ENCODE measurements at places on chromosomes 5 and 9. TPM values are rescaled to one million over a fixed set of nuclear protein-coding genes. Genes with fewer than 3 reads are reported as not detected.

DNA sequence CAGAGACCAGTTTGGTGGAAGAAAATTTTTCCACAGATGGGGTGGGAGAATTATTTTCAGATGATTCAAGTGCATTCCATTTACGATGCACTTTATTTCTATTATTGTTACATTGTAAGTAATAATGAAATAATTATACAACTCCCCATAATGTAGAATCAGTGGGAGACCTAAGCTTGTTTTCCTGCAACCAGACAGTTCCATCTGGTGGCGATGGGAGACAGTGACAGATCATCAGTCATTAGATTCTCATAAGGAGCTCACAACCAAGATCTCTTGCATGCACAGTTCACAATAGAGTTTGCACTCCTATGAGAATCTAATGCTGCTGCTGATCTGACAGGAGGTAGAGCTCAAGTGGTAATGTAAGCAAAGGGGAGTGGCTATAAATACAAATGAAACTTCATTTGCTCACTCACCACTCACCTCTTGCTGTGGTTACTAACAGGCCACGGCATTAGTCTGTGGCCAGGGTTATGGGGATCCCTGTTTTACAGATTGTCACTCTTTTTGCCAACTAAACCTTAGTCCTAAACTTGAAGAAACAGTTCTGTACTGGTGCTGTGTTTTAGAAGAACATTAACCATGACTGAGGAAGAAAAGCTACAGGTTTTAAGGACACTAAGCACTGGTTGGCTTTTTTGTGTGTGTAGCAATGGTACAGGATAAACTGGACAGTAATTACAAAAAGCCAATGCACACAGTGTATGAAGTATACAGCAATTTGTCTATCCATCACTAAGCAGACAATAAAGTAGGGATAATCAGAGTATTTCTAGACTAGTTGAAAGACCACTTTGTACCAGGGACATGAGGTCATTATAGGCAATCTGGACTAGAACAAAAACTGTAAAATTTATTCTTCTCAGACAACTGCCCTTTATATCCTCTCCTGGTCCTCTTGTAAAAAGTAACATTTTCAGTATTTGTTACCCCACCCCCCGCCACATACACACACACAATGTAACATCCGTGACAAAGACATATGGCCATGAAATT, 9.9 kb downstream of the TMEM232 start:
- DNase-seq = no peak

Gene GPRIN1
- total RNA-seq = 3.9 TPM

Gene NR6A1
- 63.8 TPM for total RNA-seq

DNA sequence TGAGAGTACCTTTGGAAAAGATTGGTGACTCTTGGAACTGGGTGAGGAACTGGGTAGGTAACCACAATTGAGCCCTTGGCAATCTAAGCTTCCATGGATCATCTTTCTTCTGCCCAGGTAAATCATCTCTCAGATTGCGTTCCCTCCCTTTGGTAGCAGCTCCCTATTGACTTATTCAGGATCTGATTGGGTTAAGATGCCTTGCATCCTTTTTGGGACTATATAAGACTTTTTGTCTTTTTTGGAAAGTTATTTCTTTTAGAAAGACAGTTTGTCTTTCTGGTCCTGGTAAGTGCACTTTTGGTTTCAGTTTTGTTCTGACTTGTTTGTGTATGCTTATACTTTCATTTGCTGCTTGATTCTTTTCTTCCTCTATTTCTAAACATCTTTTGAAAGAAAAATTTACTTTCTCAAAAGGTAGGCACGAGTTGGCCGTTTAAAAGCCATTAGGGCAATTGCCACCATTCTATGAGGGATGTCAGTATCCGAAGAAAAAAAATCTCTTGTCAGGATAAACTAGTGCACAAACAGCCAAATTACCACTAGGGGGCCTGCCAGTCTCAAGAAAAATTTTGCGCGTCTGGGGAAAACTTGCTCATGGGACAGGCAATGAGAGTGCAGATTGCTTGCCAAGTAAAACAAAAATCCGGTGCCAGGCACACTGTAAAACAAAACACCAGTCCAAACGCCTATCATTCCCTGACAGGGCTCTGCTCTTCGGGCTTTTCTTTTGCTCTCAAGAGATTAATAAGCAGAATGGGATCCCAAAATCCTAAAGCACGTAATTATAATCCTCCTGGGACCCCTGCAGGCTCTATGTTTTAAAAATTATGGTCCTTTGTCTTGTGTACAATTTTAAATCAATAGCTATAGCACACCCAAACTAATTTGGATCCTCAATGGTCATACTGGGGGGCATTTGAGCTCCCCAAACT, 12.8 kb downstream of the OR1J1 start:
- DNase-seq = peak; percentile 67

Gene RFX3
- 18.5 TPM for total RNA-seq

GRCh38 chr5:139040081-139040480, 158.1 kb downstream of the SIL1 start:
- no peak for DNase-seq

GRCh38 chr5:111656580-111656979, 100.4 kb downstream of the NREP start:
- no peak for DNase-seq

GRCh38 chr9:128548876-128549275, 3.5 kb upstream of the SPTAN1 start:
- DNase-seq = no peak

Gene C9
- not detected for total RNA-seq

Gene SLC34A3
- total RNA-seq = not detected

DNA sequence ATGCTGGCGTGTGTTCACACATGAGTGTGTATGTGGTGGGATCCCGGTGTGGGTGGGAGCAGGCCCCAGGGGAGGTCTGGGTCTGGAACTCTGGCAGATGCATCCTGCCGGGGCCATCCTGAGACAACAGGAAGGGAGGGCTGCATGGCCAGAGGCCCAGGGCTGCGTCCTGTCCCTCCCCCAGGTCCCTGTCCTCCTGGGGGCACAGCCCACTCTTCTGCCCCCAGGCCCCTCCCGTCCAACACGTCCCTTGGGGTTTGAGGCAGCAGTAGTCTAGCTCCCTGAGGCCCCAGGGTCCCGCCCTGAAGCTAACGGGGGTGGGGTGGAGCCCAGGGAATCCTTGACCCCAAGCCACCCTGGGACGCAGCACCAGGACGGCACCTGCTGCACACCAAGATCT, 16.6 kb downstream of the FLT4 start:
- DNase-seq = no peak

DNA sequence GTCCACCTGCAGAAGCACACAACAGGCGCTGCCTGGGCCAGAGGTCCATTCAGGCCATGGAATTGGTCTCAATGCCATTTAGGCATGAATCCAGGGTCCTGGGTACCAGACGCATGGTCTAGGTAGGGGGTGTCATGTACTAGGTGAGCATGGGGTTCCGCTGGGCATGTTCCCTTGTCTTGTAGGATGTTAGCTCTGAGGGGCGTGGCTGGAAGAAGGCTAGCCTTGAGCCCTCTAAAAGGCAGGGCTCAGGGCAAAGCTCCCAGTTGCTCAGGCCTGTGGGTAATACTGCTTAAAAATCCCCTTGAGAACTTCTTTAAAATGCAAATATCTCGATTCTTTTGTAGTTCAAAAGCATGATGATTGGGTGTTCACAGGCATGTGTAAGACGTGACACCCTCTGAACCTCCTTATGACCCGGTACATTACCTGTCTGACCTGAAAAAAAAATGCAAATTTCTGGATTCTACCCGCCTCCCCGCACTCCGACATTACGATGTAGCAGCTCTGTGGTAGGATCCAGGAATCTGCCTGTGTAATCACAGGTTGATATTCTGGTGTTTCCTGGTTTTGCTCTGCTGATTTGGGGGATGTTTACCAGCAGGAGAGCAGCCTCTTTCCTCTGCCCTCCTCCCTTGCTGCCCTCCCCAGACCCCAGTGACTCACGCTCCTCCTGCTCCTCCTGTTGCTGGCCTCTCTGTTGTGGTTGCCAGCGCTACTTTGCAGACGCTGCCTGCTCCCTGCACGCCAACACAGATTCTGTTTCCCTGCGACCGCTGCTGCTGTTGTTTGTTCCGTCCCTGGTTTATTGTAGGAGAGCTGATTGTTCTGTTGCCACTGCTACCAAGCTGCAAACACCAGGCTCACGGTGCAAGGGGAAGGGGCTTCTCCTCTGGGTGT, 5.7 kb downstream of the TMC1 start:
- DNase-seq = peak; percentile 64

DNA sequence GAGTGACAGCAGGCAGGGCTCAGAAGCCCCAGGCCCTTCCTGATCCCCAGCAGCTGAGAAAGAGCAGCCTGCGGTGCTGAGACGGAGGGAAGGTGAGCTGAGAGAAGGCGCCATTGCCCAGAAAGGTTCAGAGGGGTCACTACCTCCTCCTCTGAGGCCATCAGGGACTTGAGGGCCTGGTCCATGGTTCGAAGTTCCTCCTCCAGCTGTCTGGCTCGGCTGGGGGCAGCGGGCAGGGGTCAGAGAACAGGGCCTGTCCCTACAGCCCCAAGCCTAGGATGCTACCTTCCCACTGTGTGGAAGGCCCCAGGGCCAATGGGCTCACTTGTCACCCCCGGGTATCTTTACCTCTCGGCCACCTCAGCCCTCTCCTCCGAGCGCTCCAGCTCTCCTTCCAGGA, 4.8 kb downstream of the TPM2 start:
- no peak for DNase-seq

- no peak for DNase-seq
Measured at GRCh38 chr5:119286511-119287488, 69.0 kb upstream of the TNFAIP8 start.

DNA sequence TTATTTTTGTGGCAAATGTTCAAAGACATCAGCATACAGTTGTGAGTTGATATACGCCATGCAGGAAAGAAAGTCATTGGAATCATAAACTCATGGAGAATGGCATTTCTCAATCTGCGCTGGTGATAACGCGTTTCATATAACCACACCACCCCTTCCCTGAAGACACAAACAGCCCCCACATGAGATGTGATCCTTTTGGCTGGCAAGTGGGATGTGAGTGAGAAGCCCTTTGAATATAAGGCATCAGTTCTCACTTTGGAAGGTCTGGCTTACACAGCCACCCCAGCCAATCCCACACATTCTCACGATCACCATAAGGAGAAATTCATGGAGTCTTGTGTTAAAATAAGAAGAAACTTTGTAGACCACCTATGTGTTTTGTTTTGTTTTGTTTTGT, 725.0 kb downstream of the PRELID2 start:
- no peak for DNase-seq
